ENCODE measurements at places on chromosomes 2 and 18. TPM values are rescaled to one million over a fixed set of nuclear protein-coding genes. Genes with fewer than 3 reads are reported as not detected.

- H3K27ac ChIP-seq = no peak overlapping the region
- no peak for DNase-seq
- H3K27me3 ChIP-seq = no peaks in the 10 kb centered on the region
- no peaks in the 10 kb centered on the region for H3K4me1 ChIP-seq
- no peak overlapping the region for H3K4me3 ChIP-seq
These were observed 23.5 kb downstream of the ELP2 start for GRCh38 chr18:36153203-36153602.

DNA sequence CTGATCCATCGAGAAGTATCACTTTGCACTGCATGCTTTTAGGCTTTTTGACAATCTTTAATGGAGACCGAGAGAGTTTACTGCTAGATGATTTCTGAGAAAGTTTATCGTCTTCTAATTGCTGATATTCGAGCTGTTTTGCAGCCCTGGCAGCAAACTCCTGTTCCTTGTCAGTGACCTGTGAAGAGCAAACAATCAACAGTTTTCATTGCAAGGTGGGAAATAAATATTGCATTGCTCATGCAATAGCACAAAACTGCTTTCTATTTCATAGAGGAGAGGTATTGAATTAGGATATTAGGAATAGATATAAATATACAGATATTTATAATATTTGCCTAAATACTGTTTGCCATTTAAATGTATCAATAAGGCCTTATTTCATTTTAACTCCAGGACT, 65.5 kb downstream of the EPB41L3 start:
- H3K4me1 ChIP-seq = no peaks in the 10 kb centered on the region
- no peak for DNase-seq
- no peaks in the 10 kb centered on the region for H3K27me3 ChIP-seq
- H3K4me3 ChIP-seq = no peak overlapping the region
- H3K36me3 ChIP-seq = no peaks in the 10 kb centered on the region
- no peak overlapping the region for H3K27ac ChIP-seq

HAAO gene
- total RNA-seq = 1.4 TPM

ANKRD53 gene
- total RNA-seq = 0.69 TPM

- DNase-seq = no peak
- no peak overlapping the region for H3K4me3 ChIP-seq
- peaks cover 2% of the 10 kb centered on the region for H3K27me3 ChIP-seq
- H3K4me1 ChIP-seq = no peaks in the 10 kb centered on the region
- H3K27ac ChIP-seq = no peak overlapping the region
These were observed 478.5 kb upstream of the GYPC start for GRCh38 chr2:126177479-126177878.

DNA sequence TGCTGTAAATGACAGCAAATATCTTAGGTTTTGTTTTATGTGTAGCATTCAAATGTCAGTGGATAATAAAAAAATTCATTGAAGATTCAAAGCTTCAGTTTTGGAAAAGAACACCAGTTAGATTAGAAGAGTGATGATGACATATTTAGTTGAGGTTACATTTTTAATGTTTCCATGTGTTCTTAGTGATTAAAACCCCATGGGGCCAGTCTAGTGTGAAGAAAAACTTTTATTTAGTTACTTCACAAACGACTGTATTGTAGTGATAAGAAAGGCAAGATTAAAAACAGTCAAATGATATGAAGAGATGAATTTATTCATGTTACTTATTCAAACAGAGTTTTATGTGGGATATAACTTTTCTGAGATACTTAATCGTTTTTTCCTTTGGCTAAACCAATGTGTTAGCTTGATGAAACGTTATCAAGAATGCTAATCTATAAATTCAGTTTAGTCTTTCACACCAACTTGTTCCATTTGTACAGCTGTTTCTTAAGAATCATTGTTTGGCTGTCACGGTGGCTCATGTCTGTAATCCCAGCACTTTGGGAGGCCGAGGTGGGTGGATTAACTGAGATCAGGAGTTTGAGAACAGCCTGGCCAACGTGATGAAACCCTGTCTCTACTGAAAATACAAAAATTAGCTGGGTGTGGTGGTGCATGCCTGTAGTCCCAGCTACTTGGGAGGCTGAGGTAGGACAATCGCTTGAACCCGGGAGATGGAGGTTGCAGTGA, 11.6 kb downstream of the BMPR2 start:
- H3K4me1 ChIP-seq = peaks cover 24% of the 10 kb centered on the region
- no peak overlapping the region for H3K27ac ChIP-seq
- H3K27me3 ChIP-seq = no peaks in the 10 kb centered on the region
- H3K36me3 ChIP-seq = no peaks in the 10 kb centered on the region

UGT1A5 gene
- total RNA-seq = not detected

GRCh38 chr18:3901811-3902210, 451.8 kb downstream of the TGIF1 start:
- no peak overlapping the region for H3K4me3 ChIP-seq
- H3K4me1 ChIP-seq = no peaks in the 10 kb centered on the region
- H3K36me3 ChIP-seq = no peaks in the 10 kb centered on the region
- no peak for DNase-seq
- H3K27me3 ChIP-seq = no peaks in the 10 kb centered on the region
- no peak overlapping the region for H3K27ac ChIP-seq

TSPYL6 gene
- total RNA-seq = not detected

DNA sequence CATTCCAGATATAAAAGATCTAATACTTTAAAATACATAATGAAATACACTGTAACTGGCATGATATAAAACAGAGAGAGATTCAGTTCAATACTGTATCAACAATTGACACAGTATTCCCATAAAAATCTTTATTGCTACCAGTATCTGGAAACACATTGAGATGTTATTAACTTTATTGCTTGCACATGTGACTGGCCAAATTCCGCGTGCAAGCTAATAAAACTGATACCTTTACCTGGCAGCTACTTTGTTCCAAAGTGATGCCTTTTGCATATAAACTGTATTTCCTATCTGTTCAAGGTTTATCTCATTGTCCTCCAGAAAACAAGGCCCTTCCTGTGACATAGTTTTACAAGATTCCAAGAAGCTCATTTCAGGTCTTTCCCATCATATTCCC, 15.4 kb upstream of the REG1B start:
- no peaks in the 10 kb centered on the region for H3K36me3 ChIP-seq
- H3K27me3 ChIP-seq = no peaks in the 10 kb centered on the region
- H3K27ac ChIP-seq = no peak overlapping the region
- no peak for DNase-seq

- DNase-seq = peak; percentile 98
- peak within 1 kb of the TSS; percentile 93 for H3K27ac ChIP-seq
- H3K4me3 ChIP-seq = peak within 1 kb of the TSS; percentile 90
- H3K27me3 ChIP-seq = no peaks in the 10 kb centered on the region
- peaks cover 7% of the 10 kb centered on the region for H3K4me1 ChIP-seq
- no peaks in the 10 kb centered on the region for H3K36me3 ChIP-seq
These were observed at the start of gene SMPD4 for GRCh38 chr2:130181325-130181879. Gene SMPD4, minus strand, starts transcription at chr2:130181602. Its CDS starts 5,010 bp downstream, at chr2:130176592.
